Effector CD8-positive, alpha-beta T cell (primary cell): ENCODE measurements at places on chromosomes 2 and 18.
A peak's percentile ranks its signal among the peaks of the same experiment; 100 is the strongest.

GRCh38 chr18:59835605-59836379, 64.0 kb upstream of the PMAIP1 start:
- no peak for DNase-seq

DNA sequence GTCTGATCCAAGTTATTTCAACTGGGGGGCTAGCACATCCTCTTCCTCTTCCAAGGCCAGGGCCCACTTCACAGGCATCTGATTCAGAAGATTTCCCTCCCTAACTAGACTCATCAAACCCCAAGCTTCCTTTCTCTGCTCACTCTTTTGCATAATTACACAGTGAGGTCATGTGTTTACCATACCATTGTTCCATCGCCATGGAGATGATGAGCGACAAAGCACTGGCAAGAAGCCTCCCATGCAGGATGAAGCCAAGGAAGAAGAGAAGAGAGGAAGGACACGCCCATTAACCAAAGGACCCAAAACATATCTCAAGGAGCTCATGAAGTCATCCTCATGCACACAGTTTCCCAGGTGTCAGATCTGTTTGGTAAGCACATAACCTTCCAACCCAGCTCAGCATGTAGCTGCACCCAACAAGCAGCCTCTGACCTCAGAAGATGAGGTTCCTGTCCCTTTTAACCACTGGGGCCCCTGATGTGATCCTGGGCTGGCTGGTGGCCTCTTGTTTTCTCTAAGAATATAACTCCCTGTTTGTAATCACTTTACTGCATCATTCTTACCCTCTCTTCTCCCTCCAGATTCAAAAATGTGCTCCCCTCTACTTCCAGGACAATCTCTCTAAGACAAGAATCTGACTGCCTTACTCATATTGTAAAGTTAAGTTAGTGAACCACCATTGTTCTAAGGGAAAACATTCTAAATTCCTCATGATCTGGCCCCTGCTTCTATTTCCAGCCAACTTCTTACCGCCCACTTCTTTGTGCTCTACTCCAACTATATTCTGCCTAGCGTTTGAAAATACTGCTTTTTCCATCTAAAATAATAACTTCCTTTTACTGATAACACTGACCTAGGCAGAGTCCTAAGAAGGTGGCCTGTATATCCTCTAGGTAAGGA, 190.1 kb downstream of the TTC32 start:
- no peak for DNase-seq

DNA sequence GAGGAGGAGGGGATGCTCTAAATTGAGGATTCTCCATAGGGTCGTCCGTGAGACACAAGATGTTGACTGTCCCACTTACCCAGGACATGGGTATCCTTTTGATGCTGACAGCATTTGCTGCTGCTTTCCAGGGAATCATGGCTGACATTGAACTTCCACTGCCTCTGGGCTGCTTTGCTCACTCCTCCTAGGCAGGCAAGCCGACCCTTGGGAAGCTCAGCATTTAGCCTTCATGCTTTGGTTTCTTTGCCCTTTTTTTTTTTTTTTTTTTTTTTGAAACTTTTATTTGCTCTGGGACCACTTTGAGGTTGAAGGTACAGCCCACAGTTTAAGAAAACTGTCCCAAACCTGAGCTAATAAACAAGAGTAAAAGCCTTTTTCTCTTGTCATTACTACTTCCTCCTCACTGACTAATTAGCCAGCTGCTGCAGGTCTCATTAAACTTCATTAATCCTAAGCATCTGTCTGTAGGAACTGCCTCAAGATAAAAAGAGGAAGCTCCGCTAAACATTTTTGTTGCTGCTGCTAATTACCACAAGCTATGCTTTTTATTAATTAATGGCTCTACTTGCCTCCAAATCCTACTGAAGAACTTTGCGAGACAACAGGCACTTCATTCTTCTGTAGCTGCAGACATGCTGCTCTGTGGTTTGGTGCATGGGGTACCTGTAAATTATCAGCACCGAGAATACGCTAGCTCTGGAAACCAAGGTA, 125.4 kb downstream of the SPTBN1 start:
- DNase-seq = no peak

- DNase-seq = no peak
Observed at GRCh38 chr2:121284463-121285449, at the start of gene TFCP2L1. TSS of gene TFCP2L1 (minus strand) at chr2:121285202. CDS start at chr2:121285109, 93 bp downstream.

- no peak for DNase-seq
Observed at GRCh38 chr2:39498786-39499185, 61.7 kb upstream of the MAP4K3 start.

DNA sequence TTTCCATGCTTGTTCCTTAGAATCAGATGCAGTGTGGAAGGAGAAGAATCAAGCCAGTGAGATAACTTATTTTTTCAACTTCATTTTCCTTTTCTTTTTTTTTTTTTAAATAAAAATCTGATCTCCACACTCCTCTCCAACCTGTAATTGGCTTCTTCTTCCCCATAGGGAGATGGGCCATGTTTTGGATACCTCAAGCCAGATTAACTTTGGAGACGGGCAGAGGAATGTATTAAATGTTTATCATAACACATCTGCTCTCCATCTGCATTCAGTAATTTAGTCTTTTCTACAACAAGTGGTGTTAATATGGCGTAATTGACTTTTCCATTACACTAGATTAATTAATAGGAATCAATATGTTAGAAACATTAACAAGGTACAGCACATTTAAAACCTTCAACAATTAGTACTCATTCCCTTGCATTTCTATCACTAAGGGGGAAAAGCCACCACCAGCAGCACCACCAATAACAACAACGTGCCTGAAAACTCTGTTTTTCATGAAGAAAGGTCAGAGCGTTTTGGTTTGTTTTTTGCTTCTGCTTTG, 244.1 kb downstream of the MYCN start:
- DNase-seq = no peak

- DNase-seq = no peak
Observed at GRCh38 chr2:49005261-49005660, 149.1 kb downstream of the FSHR start.

DNA sequence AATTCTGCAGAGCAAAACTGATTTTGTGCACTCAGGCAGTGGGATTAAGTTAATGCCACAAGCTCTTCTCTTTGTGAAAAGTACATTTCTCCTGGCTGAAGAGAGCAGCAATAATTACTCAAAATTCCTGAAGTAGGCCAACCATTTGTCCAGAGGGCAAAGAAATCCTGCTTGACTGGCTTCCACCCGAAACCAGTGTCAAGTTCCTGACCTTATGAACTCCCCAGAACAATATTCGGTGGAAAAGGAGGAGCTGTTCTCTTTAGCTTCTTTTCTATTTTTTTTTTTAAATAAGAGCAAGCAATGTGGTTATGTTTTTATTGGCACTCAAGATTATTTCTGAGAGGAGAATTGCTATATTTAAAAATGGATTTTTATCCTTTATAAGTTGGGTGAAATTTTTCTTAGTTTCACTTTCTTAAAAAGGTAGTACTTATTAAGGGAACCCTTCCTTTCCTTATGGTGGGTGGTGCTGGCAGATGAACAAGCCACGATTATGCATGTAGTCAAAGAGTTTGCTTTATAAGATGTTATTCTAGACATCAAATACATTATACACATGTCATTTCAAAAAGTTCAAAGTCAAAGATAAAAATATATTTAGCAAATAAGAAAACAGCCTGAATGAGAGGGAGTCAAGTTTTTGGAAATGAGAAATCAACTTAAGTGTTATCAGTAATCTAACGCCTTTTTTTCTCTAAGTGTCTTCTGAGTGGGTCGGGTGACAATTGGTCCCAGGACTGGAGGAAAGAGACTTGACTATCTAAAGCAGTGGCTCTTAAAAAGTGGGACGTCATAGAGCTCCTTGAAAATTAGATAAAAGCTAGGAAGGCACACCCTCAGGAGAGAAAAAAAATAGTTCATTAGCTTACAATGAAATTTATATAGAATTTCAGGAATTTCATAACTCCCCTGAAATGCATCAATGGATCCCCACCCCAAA, 194.5 kb downstream of the IKZF2 start:
- no peak for DNase-seq

DNA sequence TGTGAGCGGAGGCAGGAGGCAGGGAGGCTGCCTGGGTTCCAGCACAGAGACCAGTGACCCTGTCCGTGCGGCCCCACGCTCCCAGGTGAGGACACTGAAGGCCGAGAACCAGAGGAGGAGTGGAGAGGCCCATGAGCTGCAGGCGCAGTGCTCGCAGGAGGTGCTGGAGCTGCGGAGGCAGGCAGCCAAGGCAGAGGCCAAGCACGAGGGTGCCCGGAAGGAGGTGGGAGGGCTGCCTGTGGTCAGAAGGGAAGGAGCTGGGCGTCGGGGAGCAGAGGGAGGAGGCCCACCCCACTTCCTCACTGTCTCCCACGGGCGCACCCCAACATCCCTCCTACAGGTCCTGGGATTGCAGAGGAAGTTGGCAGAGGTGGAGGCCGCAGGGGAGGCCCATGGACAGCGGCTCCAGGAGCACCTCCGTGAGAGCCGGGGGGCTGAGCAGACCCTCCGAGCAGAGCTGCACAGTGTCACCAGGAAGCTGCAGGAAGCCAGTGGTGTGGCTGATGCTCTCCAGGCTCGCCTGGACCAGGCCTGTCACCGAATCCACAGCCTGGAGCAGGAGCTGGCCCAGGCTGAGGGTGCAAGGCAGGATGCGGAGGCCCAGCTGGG, 33.0 kb upstream of the SNED1 start:
- no peak for DNase-seq

DNA sequence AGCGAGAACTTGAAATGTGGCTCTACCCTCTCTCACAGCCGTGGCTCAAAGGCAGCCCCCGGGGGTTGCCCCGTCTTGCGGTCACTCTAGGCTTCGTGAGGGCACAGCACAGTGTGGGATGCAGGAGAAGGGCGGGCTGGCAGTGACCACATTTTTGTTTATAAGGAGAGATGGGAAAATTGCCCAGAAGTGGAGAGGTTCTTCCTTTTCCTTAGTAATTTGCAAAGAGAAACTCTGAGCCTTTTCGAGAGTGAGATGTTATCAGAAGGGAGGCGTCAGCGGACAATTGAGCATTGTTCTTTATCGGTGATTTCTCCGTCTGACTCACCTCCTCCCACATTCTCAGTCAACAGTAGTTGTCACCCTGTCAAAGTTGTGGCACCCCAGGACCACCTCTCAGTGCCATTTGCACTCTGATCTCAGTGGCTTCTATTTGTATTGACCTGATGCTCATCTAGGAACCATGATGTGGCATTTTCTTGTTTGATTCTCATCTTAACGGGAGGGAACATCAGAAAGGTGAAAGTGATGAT, 89.6 kb downstream of the ACAA2 start:
- no peak for DNase-seq

GRCh38 chr2:120465989-120466703, 120.2 kb downstream of the INHBB start:
- DNase-seq = no peak

GRCh38 chr2:183903026-183903425, 695.3 kb upstream of the ZNF804A start:
- DNase-seq = no peak

- DNase-seq = no peak
Observed at GRCh38 chr2:218557941-218558340, 10.2 kb downstream of the USP37 start.

- DNase-seq = peak; percentile 56
Observed at GRCh38 chr2:181715033-181715630, 34.8 kb upstream of the NEUROD1 start.

DNA sequence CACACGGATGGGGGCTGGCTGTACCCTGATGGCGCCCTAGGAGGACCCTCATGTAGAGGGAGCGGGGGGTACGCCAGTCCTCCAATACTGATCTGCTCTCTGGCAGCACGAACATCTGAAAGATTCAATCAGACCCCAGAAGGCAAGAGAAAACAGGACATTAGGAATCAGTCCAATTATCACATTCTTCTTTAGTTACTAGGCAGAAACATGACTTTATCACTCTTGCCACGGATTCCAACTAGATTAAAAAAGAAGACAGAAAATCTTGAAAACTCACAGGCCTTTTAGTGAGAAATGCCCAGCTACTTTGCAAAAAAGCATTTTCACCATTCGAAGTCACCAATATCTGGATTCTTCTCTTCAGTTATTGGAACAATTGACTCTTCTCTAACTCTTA, 68.4 kb downstream of the ID2 start:
- DNase-seq = no peak

GRCh38 chr18:23226930-23227725, 91.8 kb downstream of the CABLES1 start:
- no peak for DNase-seq

DNA sequence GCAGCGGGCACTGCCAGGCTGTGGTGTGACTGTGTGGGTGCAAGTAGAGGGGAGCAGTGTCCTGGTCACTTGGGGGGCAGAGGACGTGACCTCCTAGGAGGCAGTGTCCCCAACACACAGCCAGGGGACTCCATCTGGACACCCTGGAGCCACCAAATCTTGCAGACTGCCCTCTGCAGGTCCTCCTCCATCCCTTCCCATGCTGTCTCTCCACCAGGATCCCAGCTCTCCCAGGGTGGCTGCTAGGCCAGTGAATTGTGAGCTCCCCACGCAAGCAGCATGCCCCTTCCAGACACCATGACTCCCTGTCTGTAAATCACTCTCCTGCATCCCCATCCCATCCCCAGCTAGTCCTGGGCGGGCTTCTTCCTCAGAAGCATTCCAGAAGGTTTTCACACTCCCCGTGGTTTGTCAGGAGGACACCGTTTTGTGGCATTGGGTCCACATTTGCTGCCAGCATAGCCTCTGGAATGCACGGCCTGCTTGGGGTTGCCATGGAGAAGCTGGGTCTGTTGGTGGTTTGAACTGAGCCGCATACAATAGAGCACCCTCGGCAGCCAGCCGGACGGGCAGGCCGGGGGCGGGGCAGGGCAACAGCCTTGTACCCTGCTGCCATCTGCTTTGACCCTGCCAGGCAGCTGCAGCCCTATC, 210.7 kb downstream of the KLHL29 start:
- DNase-seq = no peak

- no peak for DNase-seq
Observed at GRCh38 chr2:16482460-16482859, 183.2 kb downstream of the CYRIA start.

- DNase-seq = no peak
Observed at GRCh38 chr18:2529154-2529553, 42.2 kb downstream of the METTL4 start.

GRCh38 chr2:161713706-161714105, 89.5 kb downstream of the SLC4A10 start:
- DNase-seq = no peak

GRCh38 chr18:35122586-35123224, 81.5 kb downstream of the MAPRE2 start:
- DNase-seq = no peak

- no peak for DNase-seq
Observed at GRCh38 chr18:25470062-25470461, 118.1 kb upstream of the ZNF521 start.

DNA sequence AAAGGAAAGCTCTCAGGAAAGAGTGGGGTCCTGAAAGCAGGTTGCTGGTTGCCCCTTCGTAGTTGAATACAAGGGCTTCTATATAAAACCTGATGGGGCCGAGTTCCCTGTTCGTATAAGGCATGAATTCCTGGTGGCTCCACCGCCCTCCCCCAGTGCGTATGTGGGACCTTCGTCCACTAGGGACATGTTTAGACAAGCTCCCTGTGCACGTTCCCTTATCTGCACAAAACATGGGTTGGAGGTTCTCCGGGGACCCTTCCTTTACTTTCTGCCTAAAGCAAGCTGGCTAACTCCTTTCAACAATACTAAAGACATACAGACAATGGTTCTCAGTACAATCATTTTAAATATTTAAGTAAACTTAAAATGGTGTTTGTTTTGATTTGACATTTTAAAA, 8.0 kb downstream of the CLUL1 start:
- no peak for DNase-seq
